Activated CD4-positive, alpha-beta T cell treated with anti-CD3 and anti-CD28 coated beads for 48 hours (primary cell): ENCODE measurements at places on chromosomes 2 and 18.

DNA sequence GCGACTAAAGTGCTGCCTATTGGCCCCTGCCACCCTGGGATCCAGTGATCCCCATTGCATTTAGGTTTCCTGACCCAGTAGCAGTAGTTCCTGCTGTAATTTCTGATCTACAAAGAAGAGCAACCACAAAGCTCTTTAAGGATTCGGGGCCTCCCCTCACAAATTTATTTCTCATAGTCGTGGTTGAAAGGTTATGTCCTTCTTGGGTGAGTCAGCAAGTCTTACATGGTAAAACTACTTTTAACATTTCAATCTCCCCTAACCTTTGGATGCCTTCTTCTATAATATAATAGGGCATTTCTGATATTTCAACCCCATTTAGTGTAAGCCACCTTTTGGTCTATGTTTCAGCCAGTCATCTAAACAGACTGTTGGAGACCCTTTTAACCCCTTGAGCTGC lies 14.9 kb downstream of the PIKFYVE start:
- no peak for DNase-seq

DNA sequence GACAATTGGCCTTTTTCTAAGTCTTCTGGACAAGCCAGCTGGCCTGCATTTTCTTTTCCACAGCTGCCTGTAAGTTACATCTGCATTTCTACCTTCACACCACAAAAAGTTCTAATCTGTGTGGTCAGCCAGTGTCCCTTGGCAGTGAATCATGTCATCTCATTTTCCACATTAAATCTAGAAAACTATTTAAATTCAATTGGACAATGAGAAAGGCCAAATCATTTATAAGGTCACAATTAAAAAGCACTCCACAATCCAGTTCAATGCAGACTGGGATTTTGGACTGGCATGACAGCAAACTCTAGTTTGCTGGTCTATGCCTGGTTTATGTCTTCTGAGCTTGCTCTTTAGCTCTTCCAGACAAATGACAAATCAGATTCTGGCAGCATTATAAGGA lies 494.2 kb upstream of the SPHKAP start:
- DNase-seq, result no peak

- DNase-seq, result no peak
Observed at GRCh38 chr2:219542931-219543595, 546 bp downstream of the CHPF start.

- no peak for DNase-seq
Observed at GRCh38 chr2:198753101-198753500, 704.6 kb downstream of the SATB2 start.

GRCh38 chr2:65357959-65358294 lies 74.5 kb downstream of the SPRED2 start:
- no peak for DNase-seq

- no peak for DNase-seq
Observed at GRCh38 chr18:42611134-42611533, 504.4 kb downstream of the RIT2 start.
